ENCODE measurements at places on chromosomes 4 and X.

GRCh38 chrX:21616386-21616785 is 41.7 kb downstream of the KLHL34 start:
- no peak for DNase-seq

- DNase-seq, result no peak
These were observed 6.5 kb downstream of the PPP2R2C start for GRCh38 chr4:6465955-6466354.

GRCh38 chr4:76298227-76298626 is 8.3 kb upstream of the STBD1 start:
- DNase-seq, result no peak

GRCh38 chr4:70705183-70706043 is 16.4 kb upstream of the RUFY3 start:
- peak; percentile 91 for DNase-seq

GRCh38 chrX:45379236-45379635 is 178.6 kb upstream of the DIPK2B start:
- DNase-seq, result no peak

DNA sequence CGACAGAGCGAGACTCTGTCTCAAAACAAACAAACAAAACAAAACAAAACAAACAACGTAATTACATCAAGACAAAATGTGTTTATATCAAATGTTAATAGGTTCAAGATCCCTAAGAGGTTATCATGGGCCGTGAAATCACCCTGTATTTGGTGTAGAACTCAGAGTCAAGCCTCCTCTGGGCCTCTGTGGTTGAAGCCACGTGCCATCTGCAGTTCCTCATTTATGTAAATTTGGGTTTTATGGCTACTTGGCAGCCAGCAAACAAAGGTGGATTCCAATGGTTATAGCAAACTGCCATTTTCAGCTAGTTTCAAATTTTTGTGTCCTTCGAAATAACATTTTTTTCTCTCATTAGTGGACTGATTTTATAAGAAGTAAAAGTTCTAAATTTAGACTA is 16.4 kb downstream of the NSDHL start:
- DNase-seq, result no peak

- DNase-seq, result no peak
These were observed 278.7 kb upstream of the CLNK start for GRCh38 chr4:10963241-10963640.

DNA sequence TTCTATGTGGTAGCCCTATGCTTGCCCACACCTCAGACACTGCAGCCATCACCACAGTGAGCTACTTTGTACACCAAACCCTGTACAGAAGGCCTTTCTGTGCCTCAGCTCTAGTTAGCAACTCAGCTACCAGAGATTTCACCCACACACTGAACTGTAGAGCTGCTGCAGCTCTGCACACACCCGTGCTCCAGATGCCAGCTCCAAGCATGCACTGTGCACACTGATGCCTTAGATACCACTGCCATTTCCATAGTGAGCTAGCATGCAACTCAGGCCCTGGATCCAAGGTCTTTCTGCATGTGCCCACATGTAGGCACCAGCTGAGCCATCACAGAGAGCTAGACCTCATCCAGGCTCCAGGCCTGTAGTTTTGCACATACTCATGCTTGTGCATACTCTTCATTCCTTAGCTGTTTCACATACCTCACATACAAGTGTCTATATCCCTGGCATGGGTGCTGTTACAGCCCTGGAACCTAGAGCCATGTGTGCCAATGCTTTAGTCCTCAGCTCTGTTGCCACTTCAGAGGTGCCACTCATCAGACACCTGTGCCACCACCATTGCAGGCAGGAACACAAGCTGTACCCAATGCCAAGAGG is 423.5 kb upstream of the NDST3 start:
- no peak for DNase-seq

DNA sequence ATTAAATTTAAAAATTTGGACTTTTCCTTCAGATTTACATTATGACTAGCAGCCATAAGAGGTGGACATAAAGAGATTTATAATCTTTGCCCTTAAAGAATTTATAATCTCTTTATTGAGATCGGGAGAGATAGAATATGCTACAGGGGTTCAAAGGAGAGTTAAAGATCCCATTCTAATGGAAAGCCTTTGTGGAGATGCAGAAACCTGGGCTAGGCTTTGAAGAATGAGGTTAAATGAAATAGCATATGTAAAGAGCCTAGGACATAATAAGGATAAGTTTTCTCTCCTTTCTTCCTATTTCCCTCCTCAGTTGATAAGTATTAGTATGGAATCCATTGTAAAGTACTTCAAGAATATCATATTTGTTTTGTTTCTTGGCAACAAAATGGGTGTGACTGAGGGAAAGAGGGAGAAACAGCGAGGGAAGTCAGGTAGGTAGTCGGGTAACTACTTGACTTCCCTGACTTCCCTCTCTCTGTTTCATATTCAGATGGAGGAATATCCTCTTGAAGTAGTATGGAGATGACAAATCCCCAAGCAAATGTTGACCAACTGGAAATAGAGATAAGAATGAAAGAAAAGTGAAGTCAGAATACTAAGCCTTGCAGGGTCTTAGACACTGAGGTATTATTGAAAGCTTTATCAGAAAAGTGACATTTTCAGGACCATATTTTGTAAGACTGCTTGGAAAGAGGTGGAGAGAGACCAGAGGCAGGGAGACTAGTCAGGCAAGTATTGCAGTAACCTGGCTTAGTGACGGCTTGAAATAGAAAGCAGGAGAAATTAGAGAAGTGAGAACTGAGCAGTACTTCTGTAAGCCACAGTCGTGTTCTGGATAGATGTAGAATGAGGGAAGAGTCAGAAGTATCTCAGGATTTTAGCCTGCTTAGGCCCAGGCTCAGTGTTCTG is 82.9 kb downstream of the PDLIM5 start:
- DNase-seq, result peak; percentile 74

DNA sequence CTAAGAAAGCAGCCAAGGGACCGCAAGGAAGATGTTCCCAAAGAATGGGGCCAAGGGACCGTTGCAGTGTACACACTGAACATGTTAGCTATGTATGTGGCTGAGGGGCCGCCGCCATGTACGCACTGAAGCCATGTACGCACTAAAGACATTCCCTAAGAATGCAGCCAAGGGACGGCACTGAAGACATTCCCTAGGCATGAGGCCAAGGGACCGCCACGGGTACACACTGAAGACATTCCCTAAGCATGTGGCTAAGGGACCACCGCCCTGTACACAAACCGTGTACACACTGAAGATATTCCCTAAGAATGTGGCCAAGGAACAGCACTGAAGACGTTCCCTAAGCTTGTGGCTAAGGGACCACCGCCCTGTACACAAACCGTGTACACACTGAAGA is 54.0 kb downstream of the DHRSX start:
- DNase-seq, result no peak

- no peak for DNase-seq
These were observed 5.5 kb downstream of the TMEM131L start for GRCh38 chr4:153471698-153472093.

- DNase-seq, result no peak
These were observed 73.2 kb upstream of the TENM3 start for GRCh38 chr4:182169987-182170386.

DNA sequence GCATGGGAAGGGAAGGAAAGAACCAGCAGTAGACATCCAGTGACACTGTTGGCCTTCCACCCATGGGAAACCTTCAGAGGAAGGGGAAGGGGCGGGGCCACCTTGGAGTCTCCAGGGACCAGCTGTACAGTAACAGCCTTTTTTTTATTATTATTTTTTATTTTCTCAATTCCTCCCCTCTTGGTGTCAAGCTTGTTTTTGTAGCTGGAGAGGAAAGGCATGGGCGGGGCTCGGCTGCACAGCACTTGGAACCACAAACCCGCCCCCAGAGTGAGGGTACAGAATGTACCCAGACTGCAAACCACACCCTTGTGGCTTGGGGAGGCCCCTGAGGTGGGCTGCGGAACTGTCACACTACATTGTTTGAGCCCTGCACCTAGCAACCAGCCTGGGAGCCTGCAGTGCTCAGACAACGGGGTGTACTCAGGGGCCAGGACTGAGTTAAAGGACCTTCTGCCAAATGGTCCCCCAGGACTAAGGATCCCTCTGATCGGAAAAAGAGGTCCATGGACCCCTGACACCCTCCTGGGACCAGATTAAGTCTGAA is 45.7 kb downstream of the PRPS1 start:
- peak; percentile 54 for DNase-seq

DNA sequence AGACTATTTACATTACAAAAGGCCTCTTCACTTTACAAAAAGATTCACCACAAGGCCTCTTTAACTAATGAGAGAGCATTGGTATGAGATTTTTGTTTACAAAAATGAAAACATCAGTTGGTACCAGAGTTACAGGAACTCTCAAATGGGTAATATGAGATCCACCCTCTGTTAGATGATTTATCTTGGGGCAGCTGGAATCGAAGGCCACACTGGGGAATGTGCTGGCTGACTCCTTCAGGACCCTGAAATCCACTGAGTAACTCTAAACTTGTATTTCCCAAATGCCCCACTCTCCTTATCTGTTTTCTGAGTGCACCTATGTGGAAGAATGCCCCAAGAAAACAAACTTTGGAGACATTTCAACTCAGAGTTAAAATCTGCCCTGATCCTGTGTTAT is 232.9 kb upstream of the F9 start:
- no peak for DNase-seq

GRCh38 chr4:13907255-13907751 is 279.8 kb upstream of the BOD1L1 start:
- DNase-seq, result peak; percentile 84

GRCh38 chr4:185128272-185129119 is 14.6 kb upstream of the SLC25A4 start:
- peak; percentile 76 for DNase-seq

DNA sequence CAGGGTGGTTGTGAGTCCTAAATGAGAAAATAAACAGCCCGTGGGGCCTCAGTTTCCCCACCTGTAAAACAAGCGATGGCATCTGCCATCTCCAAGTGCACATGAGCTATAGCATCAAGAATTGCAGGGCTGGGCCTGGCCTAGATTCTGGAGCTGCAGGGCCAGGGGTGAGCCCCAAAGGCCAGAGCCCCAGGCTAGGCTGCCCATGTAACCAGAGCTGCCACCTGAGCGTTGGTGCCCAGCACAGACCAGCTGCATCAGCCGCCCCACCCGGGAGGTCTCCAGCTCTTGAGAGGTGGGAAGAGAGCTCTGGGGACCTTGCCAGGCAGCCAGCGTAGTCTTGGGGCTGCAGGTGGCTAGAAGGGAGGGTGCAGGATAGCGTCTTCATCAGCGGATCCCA is 27.0 kb upstream of the GPR78 start:
- no peak for DNase-seq

DNA sequence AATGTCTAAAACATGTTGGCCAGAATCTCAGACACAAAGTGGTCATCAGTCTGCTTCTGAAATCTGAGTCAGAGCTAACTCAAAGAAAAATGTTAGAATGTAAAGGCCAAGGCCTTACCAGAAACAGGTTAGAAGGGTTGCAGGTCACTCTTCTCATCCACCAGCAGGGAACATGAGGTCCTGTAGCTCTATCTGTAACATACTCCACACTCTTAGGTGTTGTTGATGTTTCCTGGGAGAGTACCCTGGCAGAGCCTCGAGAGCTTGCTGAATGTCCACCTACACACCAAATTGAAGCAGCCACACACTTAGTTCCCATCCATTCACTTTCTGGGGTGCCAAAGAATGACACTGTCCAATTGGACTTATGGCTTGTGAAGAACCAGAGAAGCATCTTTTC is 76.6 kb upstream of the INPP4B start:
- no peak for DNase-seq

GRCh38 chrX:42028109-42028508 is 104.8 kb upstream of the CASK start:
- no peak for DNase-seq

GRCh38 chr4:54509057-54509456 is 148.7 kb upstream of the KIT start:
- DNase-seq, result no peak

GRCh38 chr4:69831646-69832325 is 28.2 kb downstream of the SULT1E1 start:
- peak; percentile 71 for DNase-seq

Measured in suppressor macrophage treated with lipopolysaccharide for 1 hour (primary cell).